ENCODE measurements at places on chromosomes 7 and 10. TPM values are rescaled to one million over a fixed set of nuclear protein-coding genes. Genes with fewer than 3 reads are reported as not detected.
A peak's percentile ranks its signal among the peaks of the same experiment; 100 is the strongest.

- no peak for DNase-seq
Measured at GRCh38 chr7:103121641-103122040, 27.3 kb downstream of the NAPEPLD start.

GRCh38 chr10:70355051-70356021 is 27.1 kb downstream of the LRRC20 start:
- DNase-seq, result no peak

GRCh38 chr7:47944536-47945260 is 3.6 kb downstream of the PKD1L1 start:
- no peak for DNase-seq

- DNase-seq, result no peak
Measured at GRCh38 chr7:47897831-47898230, 50.4 kb downstream of the PKD1L1 start.

- DNase-seq, result no peak
Measured at GRCh38 chr7:155948423-155948822, 136.2 kb upstream of the SHH start.

GRCh38 chr10:77501846-77502261 is 135.8 kb downstream of the KCNMA1 start:
- DNase-seq, result no peak

DNA sequence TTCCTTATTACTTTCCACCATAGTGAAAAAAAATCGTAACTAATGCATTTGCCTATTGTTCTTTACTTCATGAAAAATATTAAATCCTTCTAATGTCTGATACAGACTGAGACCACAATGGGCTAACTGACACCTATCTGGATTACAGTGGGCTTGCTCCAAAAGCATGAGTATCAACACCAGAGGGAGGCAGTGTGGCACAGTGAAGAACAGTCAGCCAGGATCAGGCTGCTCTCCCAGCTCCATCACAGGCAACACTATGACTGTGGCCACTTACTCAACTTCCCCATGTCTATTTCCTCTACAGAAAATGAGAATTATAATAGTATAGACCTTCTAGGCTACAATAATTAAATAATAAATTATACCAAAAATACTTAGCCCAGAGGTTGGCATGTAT is 97.2 kb downstream of the SLC25A13 start:
- peak; percentile 43 for DNase-seq

DNA sequence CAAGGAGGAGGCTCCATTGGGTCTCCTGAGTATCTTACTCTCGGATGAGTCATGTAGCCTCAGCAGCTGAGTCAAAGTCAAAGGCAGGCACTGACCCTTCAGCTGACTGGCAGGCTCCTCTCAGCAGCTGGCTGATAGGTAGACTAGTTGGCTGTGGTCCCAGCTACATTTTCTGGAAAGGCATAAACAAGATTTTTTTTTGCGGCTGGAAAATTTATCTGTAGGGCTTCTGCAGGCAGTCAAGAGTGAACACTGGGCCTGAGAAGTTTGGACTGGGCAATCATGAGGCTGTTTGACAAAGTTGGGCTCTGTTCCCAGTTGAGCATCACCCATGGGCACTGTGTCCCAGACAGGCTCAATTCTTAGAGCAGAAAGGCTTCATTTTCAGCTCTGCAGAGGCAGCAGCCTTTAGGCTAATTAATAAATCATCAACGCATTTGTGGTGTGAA is 796.2 kb downstream of the CCSER2 start:
- peak; percentile 12 for DNase-seq

DNA sequence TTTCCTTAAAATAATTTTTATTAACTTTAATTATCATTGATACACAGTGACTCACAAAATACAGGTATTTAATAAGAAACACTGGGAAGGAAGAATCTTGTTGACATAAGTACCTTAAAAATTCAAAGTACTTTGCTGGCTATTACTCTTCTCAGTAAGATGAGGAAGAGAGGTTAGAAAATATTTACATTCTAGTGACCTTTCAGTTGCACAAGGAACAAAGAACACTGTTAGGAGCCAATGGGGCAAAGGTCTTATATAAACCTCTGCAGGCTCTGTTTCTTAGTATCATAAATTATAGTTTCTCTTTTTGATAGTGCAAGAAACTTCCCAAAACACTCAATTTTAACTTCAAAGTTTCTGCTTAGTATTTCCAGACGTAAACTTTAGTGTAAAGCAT is 4.8 kb upstream of the TAX1BP1 start:
- DNase-seq, result no peak

The RBM48 gene
- 20.0 TPM for total RNA-seq

The FFAR4 gene
- total RNA-seq, result not detected

The ZNF138 gene
- 51.8 TPM for total RNA-seq

The PHTF2 gene
- 39.9 TPM for total RNA-seq
